ENCODE measurements at places on chromosomes 2 and 18.

- no peak for DNase-seq
Observed at GRCh38 chr2:68274022-68274421, 21.7 kb upstream of the PPP3R1 start.

GRCh38 chr18:35112696-35113095 lies 71.5 kb downstream of the MAPRE2 start:
- no peak for DNase-seq

GRCh38 chr18:40055262-40055661 lies 1899.8 kb upstream of the PIK3C3 start:
- DNase-seq, result no peak

GRCh38 chr18:11066038-11066437 lies 83.3 kb downstream of the PIEZO2 start:
- no peak for DNase-seq

GRCh38 chr2:85957256-85957655 lies 68.5 kb upstream of the ST3GAL5 start:
- DNase-seq, result no peak

GRCh38 chr2:187224989-187225388 lies 223.1 kb downstream of the CALCRL start:
- DNase-seq, result no peak

DNA sequence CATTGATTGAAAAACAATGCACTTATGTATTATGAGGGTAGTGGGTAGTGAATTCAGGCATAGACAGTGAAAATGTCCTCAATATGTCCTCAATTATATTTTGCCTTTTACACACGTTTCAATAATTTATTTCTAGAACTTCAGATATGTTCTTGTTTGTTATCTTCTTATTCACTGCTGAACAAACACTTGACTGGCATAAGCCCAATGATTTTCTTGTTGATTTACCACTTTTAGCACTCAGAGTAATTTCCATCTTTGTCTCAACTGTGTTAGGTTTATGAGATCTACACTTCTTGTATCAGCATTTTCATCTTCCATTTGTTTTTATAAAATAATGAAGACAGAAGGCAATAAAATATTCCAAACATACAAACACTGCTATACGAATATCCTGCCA lies 61.8 kb upstream of the DCC start:
- no peak for DNase-seq

DNA sequence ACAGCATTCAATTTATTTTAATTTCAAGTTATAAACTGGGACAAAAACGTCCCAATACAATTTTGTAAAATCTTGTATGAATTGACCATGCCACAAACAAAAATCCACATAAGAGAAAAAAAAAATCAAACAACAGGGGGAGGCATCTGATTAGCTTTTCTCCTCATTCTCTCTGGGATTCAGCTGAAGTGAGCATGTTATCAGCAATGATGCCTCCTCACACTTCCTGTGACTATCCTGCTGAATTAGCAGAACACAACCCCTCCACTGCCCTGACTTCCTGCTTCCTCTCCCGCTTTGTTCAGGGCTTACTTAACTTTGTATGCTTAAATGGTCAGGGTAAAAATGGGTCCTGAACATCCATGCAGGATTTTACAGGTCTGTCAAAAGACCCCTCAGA lies 132.2 kb upstream of the ITGB6 start:
- no peak for DNase-seq

- no peak for DNase-seq
Observed at GRCh38 chr2:197869501-197870111, 65.2 kb downstream of the PLCL1 start.

DNA sequence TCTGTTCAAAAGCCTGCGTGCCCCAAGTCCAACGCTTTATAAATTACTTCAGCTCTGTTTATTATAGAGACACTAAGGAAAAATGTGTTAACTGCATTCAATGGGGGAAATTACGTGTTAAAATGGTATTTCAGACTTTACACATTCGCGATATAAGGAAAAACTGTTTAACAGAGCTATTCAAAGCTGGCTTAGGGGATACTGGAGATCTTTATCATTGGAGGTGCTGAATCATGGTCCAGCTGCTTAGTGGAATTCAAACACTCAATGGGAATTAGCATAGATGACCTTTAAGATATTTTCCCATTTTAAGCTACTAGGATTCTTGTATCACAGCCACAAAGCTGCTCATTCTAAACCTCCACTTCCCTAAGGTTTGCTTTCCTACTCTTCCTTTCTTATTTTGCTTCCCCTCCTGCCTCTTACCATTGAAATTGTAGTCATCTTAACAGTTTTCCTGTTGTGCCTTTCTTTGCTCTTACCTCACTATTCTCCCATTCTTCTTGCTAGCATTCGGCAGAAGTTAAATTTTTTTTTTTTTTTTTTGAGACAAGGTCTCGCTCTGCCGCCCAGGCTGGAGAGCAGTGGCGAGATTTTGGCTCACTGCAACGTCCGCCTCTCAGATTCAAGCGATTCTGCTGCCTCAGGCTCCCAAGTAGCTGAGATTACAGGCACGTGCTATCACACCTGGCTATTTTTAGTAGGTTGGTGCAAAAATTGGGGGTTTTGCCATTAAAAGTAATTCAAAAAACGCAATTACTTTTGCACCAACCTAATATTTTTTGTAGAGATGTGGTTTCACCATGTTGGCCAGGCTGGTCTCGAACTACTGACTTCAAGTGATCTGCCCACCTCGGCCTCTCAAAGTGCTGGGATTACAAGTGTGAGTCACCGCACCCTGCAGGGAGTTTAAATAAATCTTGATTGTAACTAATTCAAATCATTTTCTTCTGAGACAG lies 6.5 kb downstream of the SULT6B1 start:
- no peak for DNase-seq

- DNase-seq, result no peak
Observed at GRCh38 chr2:99928470-99929053, 213.8 kb downstream of the AFF3 start.

DNA sequence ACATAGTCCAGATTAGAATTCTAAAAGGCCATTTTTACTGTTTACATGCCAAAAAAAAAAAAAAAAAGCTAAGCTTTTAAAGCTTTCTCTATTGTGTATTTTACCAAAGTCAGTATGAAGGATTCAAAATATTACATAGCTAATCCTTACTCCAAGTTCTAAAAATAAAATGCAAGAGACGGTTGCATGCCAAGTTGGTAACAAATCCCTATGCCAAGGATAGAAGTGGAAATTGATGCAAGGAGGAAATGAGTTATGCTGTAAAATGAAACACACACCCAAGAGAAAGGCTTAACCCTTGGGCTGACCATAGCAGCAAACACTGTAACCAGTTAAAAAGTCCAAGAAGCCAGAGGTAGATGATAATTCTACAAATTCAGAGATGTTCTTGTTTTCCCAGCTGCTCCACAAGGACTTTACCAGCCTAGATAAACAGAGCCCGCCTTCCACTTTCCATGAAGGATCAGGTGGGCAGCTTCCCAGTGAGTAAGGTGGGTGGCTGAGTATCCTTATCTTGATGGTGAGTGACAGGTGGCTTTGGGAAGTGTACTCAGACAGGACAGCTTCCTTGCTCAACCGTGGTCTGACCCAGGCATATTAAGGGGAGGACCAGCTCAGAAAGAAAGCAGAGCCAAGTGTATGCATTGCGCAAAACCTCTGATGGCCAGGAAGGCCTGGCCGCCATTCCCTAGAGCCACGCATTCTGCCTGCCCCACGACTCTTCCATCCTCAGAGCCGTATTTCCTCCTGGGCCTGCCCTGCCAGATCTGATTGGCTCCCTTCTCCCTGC lies 34.4 kb downstream of the ATP8B1 start:
- DNase-seq, result no peak

DNA sequence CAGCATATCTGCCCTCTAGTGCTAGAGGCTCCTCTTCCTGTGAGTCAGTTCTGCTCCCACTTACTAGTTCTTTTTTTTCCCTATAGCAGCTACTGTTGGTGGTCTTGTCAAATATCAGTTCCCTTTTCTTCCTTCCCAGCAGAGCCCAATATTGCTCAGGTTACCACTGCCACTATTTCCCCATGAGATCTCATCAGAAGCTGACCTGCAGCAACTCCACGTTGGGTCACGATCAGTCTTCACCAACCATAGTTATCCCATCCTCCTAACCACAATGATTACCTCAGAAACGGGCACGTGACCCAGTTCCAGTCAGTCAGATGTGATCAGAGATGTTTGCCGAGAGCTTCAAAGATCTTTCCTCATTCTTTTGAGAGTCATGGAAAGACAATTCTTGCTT lies 59.7 kb upstream of the CAPN13 start:
- DNase-seq, result no peak

DNA sequence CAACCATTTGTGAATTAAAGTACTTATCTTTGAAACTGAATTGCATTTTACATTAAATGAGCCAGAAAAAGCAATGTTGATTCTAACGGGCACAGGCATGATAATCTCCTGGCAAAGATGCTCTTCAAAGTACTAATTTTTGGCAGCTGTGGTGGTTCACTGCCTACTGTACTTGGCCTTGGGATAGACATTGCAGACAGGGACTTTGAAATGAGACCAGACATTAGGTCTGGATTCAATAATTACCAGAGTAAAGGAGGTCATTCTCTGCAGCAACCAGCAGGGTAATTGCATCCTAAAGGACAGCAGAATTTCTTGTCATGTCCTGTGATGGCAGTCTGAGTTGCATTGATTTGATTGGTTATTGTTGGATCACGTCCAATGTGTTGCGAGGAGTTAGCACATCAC lies 986.5 kb downstream of the TDRD15 start:
- no peak for DNase-seq

DNA sequence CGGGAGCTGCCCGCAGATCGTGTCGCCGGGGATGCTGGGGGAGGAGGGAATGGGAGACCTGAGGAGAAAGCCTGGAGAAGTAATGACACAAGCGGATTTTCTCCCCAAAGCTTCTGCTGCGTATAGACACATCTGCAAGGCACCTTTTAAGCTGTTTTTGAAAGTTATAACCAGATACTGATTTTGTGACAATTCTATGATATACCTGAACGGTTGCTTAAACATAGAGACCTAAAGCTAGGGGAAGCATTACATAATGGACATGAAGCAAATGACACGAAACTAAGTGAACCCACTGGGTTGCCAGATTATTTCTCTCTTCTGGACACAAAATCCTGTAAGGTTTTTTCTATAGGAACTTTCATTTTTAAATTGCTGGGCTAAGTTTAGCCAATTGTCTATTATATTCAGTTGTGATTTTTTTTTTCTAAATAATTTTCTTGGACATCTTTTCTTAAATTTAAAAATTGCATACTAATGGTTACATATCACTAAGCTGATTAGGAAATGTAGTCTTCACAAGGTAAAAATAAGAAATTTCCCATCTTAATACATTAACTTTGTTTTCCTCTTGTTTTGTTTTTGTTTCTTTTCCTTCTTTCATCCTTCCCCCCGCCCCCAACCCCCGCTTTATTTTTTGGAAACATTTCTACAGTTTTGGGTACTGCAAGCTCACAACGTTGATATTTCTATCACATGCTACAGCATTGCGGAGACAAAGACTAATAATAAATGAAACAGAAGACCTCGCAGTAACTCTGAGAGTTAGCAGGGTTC lies 1.3 kb downstream of the OSBPL6 start:
- DNase-seq, result no peak

DNA sequence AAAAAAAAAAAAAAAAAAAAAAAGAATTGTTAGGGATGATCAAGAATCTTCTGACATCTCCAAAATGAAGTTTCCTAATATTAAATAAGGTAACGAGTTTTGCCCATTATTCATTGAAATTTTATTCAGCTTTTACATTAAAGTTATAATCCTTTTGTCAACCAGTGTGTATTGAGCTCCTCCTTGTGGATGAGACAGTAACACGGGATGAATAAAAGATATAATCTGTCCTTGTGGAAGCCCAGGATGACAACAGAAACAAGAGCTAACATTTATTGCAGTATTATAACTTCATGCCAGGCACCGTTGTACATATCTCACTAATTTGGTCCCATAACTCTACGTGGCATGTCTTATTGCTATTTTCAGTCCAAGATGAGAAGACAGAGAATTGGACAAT lies 33.4 kb upstream of the SERPINB7 start:
- DNase-seq, result no peak

GRCh38 chr2:152354069-152354755 lies 19.2 kb downstream of the FMNL2 start:
- DNase-seq, result no peak

DNA sequence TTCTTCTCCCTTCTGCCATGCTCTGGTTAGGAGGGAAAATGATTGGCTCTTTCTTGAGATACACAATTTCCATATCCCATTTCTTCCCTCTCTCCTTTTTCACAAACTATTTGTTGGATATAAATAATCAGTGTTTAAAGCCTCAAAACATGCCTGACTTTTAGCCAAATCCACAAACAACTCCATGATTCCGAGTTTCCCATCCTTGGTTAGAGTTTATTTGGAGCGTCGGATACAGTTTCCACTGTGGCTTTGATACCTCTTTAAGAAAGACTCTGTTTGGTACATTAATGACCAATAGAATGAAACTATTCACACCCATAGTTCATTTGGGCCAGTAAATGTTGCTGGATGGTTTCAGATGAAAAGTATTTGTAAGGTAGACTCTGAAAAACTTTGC lies 5.9 kb upstream of the FHL2 start:
- DNase-seq, result no peak

DNA sequence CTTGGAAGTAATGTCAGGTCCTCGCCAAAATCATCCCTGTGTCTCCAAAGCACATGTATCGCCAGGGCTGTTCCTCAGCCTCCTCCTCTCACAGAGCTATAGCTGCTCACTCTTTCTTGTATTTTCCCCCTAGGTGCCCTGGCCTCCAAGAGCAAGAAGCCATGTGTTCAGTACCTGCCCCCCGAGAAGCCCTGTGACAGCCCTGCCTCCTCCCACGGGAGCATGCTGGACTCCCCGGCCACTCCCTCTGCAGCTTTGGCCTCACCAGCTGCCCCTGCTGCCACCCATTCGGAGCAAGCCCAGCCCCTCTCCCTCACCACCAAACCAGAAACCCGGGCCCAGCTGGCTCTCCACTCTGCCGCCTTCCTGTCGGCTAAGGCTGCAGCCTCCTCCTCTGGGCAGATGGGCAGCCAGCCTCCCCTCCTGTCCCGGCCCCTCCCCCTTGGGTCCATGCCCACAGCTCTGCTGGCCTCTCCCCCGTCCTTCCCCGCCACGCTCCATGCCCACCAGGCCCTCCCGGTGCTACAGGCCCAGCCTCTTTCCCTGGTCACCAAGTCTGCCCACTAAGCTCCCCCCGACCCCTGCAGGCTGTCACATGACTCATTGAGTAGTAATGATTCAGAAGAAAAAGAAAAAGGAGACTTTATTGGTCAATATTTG lies 18.8 kb downstream of the TGOLN2 start:
- no peak for DNase-seq

DNA sequence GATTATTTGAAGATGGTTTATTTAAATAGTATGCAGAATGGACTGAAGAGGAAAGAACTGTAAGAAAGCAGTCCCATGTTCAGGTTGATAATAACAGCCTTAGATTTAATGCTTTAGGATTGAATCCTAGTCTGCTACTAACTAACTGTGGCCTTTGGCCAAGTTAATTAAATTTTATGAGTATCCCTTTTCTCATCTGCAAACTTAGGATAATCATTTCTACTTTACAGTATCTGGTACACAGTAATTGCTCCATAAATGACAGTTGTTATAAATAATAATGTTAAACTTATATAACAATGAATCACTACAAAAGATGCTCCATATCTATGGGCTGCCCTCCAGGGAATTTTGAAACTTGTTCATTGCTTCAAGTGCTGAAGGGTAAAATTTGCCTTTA lies 41.0 kb downstream of the FAP start:
- DNase-seq, result no peak

- DNase-seq, result no peak
Observed at GRCh38 chr2:7788736-7789135, 871.5 kb downstream of the RNF144A start.
